ENCODE measurements at places on chromosomes 5 and 9.

DNA sequence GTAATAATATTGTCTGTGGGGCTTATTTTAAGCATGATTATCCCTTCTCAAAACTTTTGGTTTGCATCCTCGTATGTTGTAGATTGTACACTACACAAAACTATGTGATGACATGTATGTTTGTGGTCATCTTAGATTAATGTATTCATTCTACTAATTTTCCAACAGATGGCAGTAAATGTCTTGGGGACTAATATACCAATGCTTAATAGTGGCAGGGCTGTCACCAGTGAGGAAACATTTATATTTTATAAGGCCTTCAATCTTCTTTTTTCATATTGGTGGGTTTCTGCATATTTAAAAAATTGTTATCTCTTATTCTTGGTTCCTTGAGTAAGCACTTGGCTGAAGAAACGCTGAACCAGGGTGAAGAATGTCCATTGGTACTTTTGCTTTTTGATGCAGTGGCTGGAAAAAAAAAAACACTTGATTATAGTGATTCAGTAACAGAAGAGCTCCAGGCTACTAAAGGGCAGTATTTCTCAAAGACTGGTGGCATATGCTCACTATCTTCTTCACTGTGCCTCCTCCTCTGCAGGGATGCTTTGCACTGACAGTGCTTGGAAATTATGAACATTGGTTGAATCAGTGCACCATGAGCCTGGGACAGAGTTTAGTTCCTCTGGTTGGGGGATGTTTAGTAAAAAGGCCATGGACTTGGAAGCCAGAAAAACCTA lies 530.3 kb downstream of the RASEF start:
- no peak overlapping the region for H3K4me3 ChIP-seq
- peaks cover 11% of the 10 kb centered on the region for H3K4me1 ChIP-seq
- no peaks in the 10 kb centered on the region for H3K36me3 ChIP-seq
- no peaks in the 10 kb centered on the region for H3K27me3 ChIP-seq

DNA sequence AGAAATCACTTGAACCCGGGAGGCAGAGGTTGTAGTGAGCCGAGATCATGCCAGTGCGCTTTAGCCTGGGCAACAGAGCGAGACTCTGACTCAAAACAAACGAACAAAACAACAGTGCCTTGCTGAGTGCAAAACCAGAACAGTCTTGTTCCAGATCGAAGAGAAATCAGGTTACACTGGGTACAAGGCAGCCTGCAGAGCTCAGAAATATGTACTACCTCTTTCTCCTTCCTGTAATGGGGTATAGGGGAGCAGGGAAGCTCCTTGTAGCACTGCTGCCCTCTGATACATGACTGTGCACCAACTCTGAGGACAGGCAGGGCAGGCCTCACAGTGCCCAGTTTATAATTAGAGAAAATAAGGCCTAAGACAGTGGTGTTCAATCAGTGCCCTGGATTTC lies 24.7 kb downstream of the TBC1D2 start:
- no peaks in the 10 kb centered on the region for H3K4me1 ChIP-seq
- no peak overlapping the region for H3K4me3 ChIP-seq
- no peak for DNase-seq

- H3K36me3 ChIP-seq: no peaks in the 10 kb centered on the region
- H3K27ac ChIP-seq: no peak overlapping the region
- no peaks in the 10 kb centered on the region for H3K4me1 ChIP-seq
- no peak overlapping the region for H3K4me3 ChIP-seq
- no peak for DNase-seq
These were observed 62.1 kb upstream of the ATG10 start for GRCh38 chr5:81909677-81910076.

GRCh38 chr9:652914-653313 lies 188.6 kb upstream of the DMRT1 start:
- H3K27ac ChIP-seq: peak overlapping the region; percentile 56
- H3K4me1 ChIP-seq: peaks cover 48% of the 10 kb centered on the region
- DNase-seq: no peak

DNA sequence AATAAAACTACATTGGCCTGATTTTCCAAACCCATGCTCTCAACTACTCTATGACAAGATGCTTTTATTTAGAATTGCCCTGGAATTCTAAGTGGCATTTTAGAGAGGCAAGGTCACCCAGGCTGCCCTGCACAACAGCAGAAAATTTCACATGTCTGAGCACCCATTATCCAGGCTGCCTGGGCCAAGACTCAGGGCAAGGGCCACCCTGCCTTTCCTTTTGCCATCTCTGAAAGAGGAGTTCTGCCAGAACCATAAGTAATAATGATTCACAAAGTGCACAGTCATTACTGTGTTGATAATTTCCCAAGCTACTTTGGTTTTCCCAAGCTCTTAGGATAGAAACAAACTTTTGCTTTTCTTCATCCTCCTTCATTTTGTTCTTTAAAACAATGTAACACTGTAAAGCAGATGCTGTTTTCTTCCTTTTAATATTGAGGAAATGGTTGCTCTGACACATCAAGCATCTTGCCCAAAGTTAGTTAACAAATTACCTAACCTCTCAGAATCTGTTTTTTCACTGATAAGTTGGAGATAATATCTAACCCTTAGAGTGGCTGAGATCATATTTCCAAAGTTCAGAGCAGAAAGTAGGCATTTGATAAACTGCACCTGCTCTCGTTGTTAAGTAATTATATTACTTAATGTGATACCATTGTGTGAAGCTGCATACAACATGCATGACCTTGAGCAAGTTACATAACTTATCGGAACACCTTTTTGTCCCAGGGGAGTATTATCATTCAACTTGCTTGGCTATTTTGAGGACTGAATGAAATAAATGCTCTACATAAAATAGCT lies 325.6 kb downstream of the PRELID2 start:
- no peak overlapping the region for H3K4me3 ChIP-seq
- DNase-seq: no peak
- H3K36me3 ChIP-seq: no peaks in the 10 kb centered on the region
- H3K27ac ChIP-seq: no peak overlapping the region

GRCh38 chr9:5863092-5863746 lies 27.5 kb upstream of the MLANA start:
- H3K27me3 ChIP-seq: no peaks in the 10 kb centered on the region
- H3K4me3 ChIP-seq: no peak overlapping the region
- no peak overlapping the region for H3K27ac ChIP-seq
- DNase-seq: no peak

DNA sequence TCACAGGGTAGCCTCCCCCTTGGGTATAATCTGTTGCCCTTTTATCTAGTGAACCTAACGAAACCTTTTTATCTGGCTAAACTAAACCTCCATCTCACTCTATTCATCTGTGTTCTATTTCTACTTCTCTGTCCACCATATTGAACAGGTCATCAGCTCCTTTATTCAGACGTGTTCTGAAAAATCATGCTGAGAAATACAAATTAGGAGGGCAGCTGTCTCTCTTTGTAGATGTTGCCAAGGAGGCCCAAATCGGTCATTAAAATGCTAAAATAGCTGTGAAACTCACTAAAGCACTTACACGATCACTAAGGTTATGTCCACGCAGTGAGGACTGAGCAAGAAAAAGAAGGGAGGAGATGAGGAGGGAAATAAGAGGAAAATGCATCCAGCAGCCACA lies 115.6 kb upstream of the RETREG1 start:
- H3K27ac ChIP-seq: no peak overlapping the region
- no peaks in the 10 kb centered on the region for H3K4me1 ChIP-seq

GRCh38 chr5:93874491-93874890 lies 133.1 kb upstream of the POU5F2 start:
- H3K4me1 ChIP-seq: no peaks in the 10 kb centered on the region
- H3K27ac ChIP-seq: no peak overlapping the region
- no peak overlapping the region for H3K4me3 ChIP-seq
- DNase-seq: no peak
- H3K27me3 ChIP-seq: no peaks in the 10 kb centered on the region

- H3K27ac ChIP-seq: no peak overlapping the region
- DNase-seq: no peak
- H3K27me3 ChIP-seq: no peaks in the 10 kb centered on the region
These were observed 506.5 kb downstream of the DMAC1 start for GRCh38 chr9:7293091-7293490.

DNA sequence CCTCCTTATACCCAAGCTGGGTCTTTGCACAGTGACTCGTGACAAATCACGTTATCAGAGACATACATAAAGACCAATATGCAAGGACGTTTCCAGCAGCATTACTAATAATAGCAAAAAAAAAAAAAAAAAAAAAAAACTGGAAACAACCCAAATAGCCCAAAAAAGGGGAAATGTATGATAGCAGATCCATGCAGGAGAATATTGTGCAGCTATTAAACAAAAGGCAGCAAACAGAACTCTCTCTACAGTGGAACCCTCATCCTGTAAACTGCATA lies 37.7 kb downstream of the C5orf15 start:
- H3K4me1 ChIP-seq: no peaks in the 10 kb centered on the region
- H3K4me3 ChIP-seq: no peak overlapping the region
- H3K27ac ChIP-seq: no peak overlapping the region
- DNase-seq: no peak
- no peaks in the 10 kb centered on the region for H3K36me3 ChIP-seq

- no peaks in the 10 kb centered on the region for H3K36me3 ChIP-seq
- no peaks in the 10 kb centered on the region for H3K27me3 ChIP-seq
- no peak for DNase-seq
These were observed 94.8 kb downstream of the ARRDC3 start for GRCh38 chr5:91288118-91288916.

Measured in MM.1S (cell line).